Ascending aorta (tissue), 2 donors: ENCODE measurements at places on chromosomes 2 and 18. TPM values are rescaled to one million over a fixed set of nuclear protein-coding genes. Genes with fewer than 3 reads are reported as not detected.

SH2D6 gene
- total RNA-seq = not detected

SPP2 gene
- not detected for total RNA-seq

FMNL2 gene
- 12.0 TPM for total RNA-seq

C18orf54 gene
- total RNA-seq = 0.96 TPM

SLC9A4 gene
- total RNA-seq = not detected

ABCG5 gene
- 4.0 TPM for total RNA-seq

GPR155 gene
- total RNA-seq = 1.8 TPM

SNED1 gene
- total RNA-seq = 84.3 TPM

TACR1 gene
- 27.5 TPM for total RNA-seq

PLCL1 gene
- total RNA-seq = 14.3 TPM

FN1 gene
- total RNA-seq = 5,098 TPM

C2orf15 gene
- total RNA-seq = 0.32 TPM

LRP2 gene
- not detected for total RNA-seq

SULT1C2 gene
- total RNA-seq = not detected

MAP3K20 gene
- 21.3 TPM for total RNA-seq

FANCL gene
- total RNA-seq = 3.2 TPM

NOTO gene
- not detected for total RNA-seq
